ENCODE measurements at places on chromosomes 6 and 20.

- H3K27ac ChIP-seq, result no peak overlapping the region
- H3K4me3 ChIP-seq, result no peak overlapping the region
- no peaks in the 10 kb centered on the region for H3K27me3 ChIP-seq
- no peak for DNase-seq
These were observed 286.2 kb downstream of the ESR1 start for GRCh38 chr6:152093711-152094110.

DNA sequence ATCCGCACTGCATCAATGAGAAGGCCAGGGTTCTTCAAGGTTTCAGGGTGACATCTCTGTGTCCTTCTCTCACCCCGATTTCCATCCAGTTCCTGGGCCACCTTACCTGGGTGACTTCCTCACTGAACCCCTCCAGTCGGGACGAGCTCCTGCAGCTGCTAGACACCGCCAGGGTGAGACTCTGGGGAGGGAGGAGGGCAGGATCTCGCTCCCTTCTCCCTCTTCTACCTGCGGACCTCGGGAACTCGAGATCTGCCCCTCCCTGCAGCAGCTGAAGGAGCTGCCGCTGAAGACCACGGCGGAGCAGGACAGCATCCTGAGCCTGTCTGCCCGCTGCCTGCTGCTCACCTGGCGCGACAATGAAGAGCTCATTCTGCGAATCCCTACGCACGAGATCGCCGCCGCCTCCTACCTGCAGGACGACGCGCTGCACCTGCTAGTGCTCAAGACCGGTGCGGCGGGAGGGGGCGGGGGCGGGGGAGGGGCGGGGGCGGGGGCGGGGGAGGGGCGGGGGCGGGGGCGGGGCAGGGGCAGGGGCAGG lies 7.5 kb downstream of the CCM2L start:
- DNase-seq, result peak; percentile 51
- H3K27ac ChIP-seq, result no peak overlapping the region
- no peaks in the 10 kb centered on the region for H3K36me3 ChIP-seq

GRCh38 chr6:137403855-137404254 lies 90.3 kb downstream of the OLIG3 start:
- H3K36me3 ChIP-seq, result no peaks in the 10 kb centered on the region
- H3K27me3 ChIP-seq, result no peaks in the 10 kb centered on the region
- no peak overlapping the region for H3K4me3 ChIP-seq
- no peak overlapping the region for H3K27ac ChIP-seq
- no peak for DNase-seq

- no peaks in the 10 kb centered on the region for H3K27me3 ChIP-seq
- peak; percentile 68 for DNase-seq
- H3K4me3 ChIP-seq, result no peak overlapping the region
- H3K36me3 ChIP-seq, result no peaks in the 10 kb centered on the region
- no peaks in the 10 kb centered on the region for H3K4me1 ChIP-seq
These were observed 16.2 kb upstream of the RSPO3 start for GRCh38 chr6:127102299-127102698.

GRCh38 chr6:79895382-79896074 lies 51.8 kb downstream of the ELOVL4 start:
- DNase-seq, result no peak
- no peak overlapping the region for H3K27ac ChIP-seq
- no peaks in the 10 kb centered on the region for H3K4me1 ChIP-seq
- no peaks in the 10 kb centered on the region for H3K27me3 ChIP-seq
- no peaks in the 10 kb centered on the region for H3K36me3 ChIP-seq

- H3K36me3 ChIP-seq, result no peaks in the 10 kb centered on the region
- no peaks in the 10 kb centered on the region for H3K27me3 ChIP-seq
- no peak for DNase-seq
- H3K4me1 ChIP-seq, result no peaks in the 10 kb centered on the region
- no peak overlapping the region for H3K4me3 ChIP-seq
- no peak overlapping the region for H3K27ac ChIP-seq
These were observed 61.6 kb downstream of the GRM1 start for GRCh38 chr6:146090474-146090873.

- no peaks in the 10 kb centered on the region for H3K27me3 ChIP-seq
- peaks cover 22% of the 10 kb centered on the region for H3K36me3 ChIP-seq
- H3K4me3 ChIP-seq, result no peak overlapping the region
- no peak for DNase-seq
- no peak overlapping the region for H3K27ac ChIP-seq
These were observed 7.6 kb downstream of the ACAT2 start for GRCh38 chr6:159769470-159769869.

- H3K27ac ChIP-seq, result no peak overlapping the region
- H3K4me1 ChIP-seq, result no peaks in the 10 kb centered on the region
- H3K36me3 ChIP-seq, result no peaks in the 10 kb centered on the region
- no peaks in the 10 kb centered on the region for H3K27me3 ChIP-seq
- H3K4me3 ChIP-seq, result no peak overlapping the region
These were observed 76.1 kb upstream of the TRDN start for GRCh38 chr6:123712831-123713230.

DNA sequence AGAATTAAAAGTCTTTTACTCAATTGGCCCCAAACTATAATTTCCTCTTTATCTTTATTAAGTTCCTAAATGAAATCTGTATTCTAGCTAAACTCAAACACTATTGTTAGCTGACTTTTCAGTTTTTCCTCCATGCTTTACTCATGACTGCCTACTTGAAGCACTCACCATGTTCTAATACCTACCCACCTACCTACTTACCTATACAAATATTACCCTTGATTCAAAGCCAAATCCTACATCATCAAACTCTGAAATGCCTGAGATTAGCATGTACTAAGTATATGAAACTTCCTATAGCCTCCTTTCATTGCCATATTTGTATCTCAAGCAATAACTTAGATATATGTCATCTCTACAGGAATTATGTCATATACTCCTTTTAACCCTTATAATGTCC lies 259.7 kb downstream of the HDGFL1 start:
- H3K27me3 ChIP-seq, result no peaks in the 10 kb centered on the region
- no peak overlapping the region for H3K4me3 ChIP-seq
- H3K27ac ChIP-seq, result no peak overlapping the region
- peaks cover 10% of the 10 kb centered on the region for H3K4me1 ChIP-seq
- no peaks in the 10 kb centered on the region for H3K36me3 ChIP-seq

- H3K36me3 ChIP-seq, result no peaks in the 10 kb centered on the region
- no peak overlapping the region for H3K27ac ChIP-seq
- H3K27me3 ChIP-seq, result no peaks in the 10 kb centered on the region
- peak; percentile 71 for DNase-seq
- no peaks in the 10 kb centered on the region for H3K4me1 ChIP-seq
- H3K4me3 ChIP-seq, result no peak overlapping the region
These were observed 60.2 kb upstream of the RALY start for GRCh38 chr20:33933469-33933909.

DNA sequence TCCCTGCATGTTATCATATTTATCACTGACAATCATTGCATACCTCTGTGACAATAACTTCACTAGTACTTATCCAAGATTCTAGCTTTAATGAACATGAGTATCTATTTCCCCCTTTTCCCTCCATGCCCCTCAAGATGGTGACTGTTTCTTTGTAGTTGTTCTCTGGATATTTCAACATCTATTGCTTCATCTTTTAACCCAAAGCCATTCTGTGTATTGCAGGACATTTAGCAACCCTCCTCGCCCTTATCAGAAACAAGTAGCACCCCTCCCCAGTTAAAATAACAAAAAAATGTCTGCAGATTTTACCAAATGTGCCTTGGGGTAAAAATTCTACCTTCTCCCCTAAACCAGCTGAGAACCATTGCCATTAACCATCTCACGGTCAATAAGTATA lies 979.8 kb upstream of the MANEA start:
- H3K27ac ChIP-seq, result no peak overlapping the region
- H3K4me1 ChIP-seq, result no peaks in the 10 kb centered on the region
- no peaks in the 10 kb centered on the region for H3K36me3 ChIP-seq
- H3K4me3 ChIP-seq, result no peak overlapping the region

- H3K27me3 ChIP-seq, result no peaks in the 10 kb centered on the region
- peak overlapping the region; percentile 99 for H3K27ac ChIP-seq
- H3K36me3 ChIP-seq, result peaks cover 14% of the 10 kb centered on the region
- peaks cover 2% of the 10 kb centered on the region for H3K4me1 ChIP-seq
- peak overlapping the region; percentile 85 for H3K4me3 ChIP-seq
These were observed 1.2 kb downstream of the ZNF335 start for GRCh38 chr20:45970646-45971424.

GRCh38 chr6:137661601-137662000 lies 167.4 kb upstream of the OLIG3 start:
- no peak overlapping the region for H3K27ac ChIP-seq
- no peaks in the 10 kb centered on the region for H3K27me3 ChIP-seq
- no peak for DNase-seq
- no peaks in the 10 kb centered on the region for H3K4me1 ChIP-seq

Data from lung (tissue), 17 donors.